Stimulated activated CD8-positive, alpha-beta memory T cell treated with anti-CD3 and anti-CD28 coated beads, Interleukin-15, amount 100 ng/mL, for 4 hours (primary cell): ENCODE measurements at places on chromosomes 2 and 18.

- DNase-seq, result no peak
These were observed 126.7 kb downstream of the ARHGAP15 start for GRCh38 chr2:143255899-143256298.

GRCh38 chr2:45190481-45190942, 181.3 kb upstream of the SIX2 start:
- no peak for DNase-seq

GRCh38 chr18:56873441-56874140, 222.4 kb downstream of the WDR7 start:
- no peak for DNase-seq

- DNase-seq, result no peak
These were observed 13.1 kb downstream of the DSG2 start for GRCh38 chr18:31511098-31511497.

- peak; percentile 76 for DNase-seq
These were observed 648 bp downstream of the ARID5A start for GRCh38 chr2:96537066-96537733.

DNA sequence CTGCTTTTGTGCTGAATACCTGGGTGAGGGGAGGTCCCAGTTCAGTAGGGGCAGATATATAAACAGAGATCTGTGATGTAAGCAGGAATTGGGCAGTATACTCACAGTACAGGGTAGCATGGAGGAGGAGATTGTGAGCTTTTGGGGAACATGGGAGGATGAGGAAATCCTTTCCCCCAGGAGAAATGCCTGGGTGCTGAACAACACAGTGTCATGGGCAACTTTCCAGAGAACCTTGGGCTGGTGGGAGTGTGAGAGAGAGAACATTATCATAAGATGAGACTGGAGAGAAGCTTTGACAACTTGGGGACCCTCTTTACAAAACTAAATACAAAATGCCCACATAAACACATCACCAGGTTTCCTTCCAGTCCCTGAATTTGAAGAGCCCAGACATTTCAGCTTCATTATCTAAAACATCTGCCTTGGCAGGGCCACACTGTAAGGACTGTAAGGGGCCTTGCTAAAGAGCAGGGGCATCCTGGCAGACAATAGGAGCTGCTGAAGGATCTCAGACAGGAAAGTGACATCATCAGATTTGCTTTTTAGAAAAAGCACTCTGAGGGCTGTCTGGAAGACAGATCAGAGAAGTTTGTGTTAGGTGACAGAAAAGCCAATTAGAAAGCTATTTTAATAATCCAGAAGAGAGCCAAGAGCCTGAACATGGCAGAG, 303.1 kb upstream of the FBXO11 start:
- no peak for DNase-seq

DNA sequence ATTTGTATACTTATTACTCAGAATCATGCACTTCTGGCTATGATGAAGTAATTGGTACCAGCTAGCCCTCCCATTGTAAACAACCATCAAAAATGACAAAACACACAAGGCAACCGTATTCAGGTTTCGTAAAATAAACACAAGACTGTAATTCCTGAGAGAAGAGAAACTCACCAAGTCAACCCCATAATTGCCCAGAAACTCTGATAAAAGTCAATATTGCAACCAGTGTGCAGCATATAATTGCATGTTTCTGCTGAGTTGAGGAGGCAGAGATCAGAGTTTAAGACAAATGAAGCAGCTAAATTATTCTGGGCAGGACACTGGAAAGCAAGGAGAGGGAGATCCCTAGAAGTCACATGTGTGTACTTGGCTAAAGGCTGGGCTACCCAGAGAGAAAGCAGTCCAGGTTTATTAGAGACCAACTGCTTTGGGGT, 90.3 kb downstream of the ROCK2 start:
- DNase-seq, result no peak

DNA sequence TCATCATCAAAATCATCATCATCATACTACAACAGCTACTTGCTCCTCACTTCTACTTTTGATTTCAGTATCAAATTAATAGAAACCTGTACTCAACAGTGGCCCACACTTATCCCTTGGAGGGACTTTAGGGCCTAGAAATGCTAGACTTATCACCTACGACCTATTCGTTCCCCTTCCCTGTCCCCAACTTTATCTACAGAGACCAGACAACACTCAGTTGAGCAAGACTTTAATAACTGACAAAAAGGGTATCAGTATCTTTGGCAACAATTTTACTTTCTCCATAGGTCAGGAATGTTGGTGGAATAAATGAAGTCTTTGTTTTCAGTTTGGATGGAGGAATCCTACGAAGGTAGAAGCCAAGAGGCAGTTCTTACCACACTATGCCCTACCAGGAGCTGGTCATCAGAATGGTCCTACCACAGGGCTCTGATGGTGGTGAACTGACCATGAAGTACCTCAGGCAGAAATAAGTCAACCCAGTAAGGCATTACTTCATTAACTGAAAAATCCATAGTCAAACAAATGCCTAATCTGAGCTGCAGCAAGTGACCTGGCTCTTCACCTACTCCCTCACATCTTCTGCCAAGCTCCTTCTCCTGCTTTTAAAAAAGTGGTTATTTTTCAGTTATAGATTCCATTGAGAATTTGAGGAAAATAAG, 26.6 kb downstream of the MBD2 start:
- no peak for DNase-seq

DNA sequence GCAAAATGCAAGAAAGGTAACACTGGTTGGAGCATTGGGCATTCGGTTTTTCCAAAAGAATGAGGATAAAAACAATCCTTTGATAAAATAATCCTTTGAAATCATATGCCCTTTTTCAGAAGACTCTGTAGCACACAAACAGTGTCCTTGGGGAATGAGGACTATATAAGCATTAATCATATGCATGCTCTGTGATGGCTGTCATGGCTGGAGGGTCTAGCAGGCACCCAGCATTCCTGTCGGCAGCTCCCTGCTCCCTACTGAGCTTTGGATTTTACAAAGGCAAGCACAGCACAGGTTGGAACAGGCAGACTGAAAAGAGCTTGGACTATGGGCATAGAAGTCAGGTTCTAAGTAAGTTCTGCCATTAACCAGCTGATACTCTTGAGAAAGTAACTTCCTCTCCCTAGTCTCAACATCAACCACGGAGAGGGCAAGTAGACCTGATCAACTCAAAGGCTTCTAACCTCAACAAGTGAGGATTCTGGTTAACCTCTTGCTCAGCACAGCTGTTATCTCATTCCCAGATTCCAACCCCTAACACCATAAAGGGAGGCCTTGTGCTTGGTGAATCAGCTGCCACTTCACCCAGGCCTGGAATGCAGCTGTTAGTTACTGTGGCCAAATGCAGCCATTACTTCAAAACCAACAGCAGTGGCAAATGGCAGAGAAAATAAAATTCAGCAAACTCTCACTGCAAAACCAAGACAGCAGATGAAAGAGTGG, 29.5 kb downstream of the GALNT14 start:
- no peak for DNase-seq

GRCh38 chr2:40797120-40797519, 345.2 kb upstream of the SLC8A1 start:
- DNase-seq, result no peak

DNA sequence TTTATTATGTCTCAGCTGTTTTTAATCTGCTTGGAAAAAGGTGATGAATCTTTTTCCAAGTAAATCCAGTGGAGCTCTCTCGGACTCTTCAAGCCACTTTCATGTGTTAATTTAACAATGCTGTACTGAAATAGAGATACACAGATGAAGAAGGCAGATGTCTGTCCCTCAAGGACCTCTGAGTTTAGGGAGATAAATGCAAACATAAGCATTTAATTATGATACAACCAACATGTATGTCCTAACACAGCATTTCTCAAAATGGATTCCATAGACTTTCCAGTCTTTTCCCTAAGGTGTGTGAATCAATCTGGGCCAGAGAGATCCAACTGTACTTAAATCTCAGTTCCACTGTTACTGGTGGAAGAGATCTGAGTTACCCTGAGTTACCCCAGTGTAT, 262.4 kb downstream of the RND3 start:
- no peak for DNase-seq

DNA sequence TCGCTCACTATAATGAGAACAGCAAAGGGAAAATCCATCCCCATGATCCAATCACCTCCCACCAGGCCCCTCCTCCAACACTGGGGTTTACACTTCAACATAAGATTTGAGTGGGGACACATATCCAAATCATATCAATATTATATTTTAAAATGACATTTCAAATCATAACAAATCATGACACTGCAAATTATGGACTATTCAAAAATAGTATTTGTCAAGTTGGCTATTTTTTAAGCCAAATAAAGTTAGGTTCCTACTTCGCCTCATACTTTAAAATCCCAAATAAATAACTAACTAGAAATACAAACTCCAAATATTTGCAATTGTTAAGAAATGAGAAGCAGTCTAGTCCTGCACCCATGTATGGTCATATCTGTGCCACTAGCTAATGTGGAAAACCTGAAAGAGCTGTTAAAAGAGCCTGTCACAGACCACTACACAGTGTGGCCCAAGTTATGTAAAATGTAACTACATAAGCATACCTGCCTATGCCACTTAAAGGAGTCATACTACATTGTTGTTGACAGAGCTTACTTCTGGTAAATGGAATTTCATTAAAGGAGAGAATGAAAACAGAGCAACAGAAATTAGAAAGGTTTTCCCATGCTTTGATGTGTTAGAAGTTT, 334.7 kb upstream of the GULP1 start:
- DNase-seq, result no peak

- DNase-seq, result no peak
These were observed 10.7 kb downstream of the ZEB2 start for GRCh38 chr2:144509001-144509878.

DNA sequence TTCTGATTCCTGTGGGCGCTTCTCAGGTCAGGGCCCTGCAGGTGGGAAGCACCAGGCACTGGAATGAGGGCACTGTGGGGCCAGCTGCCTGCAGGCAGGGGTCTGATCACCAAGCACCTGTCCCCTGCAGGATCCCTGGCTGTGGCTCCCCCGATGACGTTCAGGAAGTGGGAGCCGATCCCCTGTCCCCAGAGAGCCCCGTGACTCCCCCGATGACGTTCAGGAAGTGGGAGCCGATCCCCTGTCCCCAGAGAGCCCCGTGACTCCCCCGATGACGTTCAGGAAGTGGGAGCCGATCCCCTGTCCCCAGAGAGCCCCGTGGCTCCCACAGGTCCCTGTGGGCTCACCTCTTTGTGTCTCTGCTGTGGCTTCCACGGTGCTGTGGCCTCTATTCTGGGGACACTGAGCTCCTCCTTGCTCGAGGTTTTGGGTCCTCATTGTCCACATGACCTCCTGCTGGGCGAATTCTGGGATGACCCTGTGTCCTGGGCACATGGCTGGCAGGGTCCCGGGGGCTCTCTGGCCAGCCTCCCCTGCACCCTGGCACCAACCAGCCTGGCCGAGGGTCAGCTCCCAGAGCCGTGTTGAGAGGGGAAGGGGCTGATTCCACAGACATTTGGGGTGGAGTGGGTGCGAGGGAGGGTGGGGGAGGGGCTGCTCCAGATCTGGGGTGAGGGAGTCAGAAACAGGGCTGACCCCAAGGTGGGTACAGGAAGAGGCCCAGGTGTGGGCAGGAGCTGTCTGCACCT, 4.8 kb downstream of the NEU4 start:
- no peak for DNase-seq

DNA sequence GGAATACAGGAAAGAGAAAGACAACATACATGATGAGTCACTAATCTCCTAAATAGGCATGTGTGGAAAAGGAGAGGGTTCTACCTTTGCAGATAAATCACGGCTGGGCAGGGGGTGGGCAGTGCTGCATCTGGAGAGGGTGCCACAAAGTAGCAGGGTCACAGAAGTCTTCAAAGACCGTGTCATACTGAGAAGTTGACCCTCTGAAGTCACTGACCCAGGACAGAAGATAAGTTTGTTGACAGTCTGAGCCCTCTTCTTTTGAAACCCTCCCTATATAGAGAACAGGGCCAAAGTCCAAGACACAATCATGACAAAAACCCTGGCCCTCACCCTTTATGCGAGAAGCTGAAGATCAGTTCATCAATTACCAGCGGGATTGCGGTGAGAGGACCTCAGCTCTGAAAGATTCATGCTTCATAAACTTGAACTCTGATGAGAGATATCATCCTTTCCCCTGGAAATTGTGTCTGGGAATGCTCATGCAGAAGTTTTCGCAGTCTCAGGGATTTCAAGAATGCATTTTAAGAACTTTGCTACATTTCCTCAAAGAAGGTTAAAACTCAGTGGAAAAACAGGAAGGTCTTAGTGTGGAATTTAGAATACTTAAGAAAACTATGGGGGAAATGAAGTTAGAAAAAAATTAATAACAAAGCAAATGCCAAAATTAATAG, 129.5 kb downstream of the FAM124B start:
- no peak for DNase-seq

DNA sequence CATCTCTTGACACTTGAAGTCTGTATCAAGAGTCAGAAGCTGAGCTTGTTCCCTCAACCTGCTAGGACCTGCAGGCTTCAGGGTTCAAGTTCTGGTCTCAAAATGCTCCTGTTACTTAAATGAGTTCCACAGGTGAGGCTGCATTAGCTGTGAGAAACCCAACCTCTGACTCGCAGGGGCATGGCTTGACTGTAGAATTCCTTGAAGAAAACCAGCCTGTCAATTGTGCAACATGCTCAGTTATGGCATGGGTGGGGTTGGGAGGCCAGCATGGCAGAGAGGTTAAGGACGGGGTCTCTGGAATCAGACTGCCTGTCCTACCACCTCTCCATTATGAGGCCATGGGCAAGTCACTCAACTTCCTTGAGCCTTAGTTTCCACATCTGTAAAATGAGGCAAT, 235.8 kb downstream of the EN1 start:
- no peak for DNase-seq

- no peak for DNase-seq
These were observed 121.6 kb upstream of the CDC42EP3 start for GRCh38 chr2:37793004-37793403.

DNA sequence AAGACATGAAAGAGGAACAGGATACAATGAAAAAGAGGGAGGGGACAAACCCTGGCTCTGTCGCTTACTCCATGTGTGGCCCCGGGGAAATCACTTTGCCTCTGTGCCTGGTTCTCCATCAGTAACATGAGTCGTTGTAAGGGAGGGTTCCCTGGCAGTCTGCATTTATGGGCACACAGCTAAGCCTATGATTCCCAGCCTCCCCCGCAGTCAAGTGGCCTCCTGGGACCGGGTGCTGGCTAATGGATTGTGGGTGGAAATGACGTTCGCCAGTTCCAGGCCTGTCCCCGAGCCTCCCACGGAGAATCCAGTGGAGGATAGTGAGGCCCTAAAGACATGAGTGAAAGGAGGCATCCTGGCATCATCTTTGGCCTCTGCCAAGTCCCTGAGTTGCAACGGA, 42.7 kb downstream of the SFXN5 start:
- no peak for DNase-seq

- no peak for DNase-seq
These were observed 17.4 kb upstream of the GAL3ST2 start for GRCh38 chr2:241759067-241759807.
